Right ventricle myocardium inferior (tissue), 1 donor: ENCODE measurements at places on chromosomes 13 and 19. TPM values are rescaled to one million over a fixed set of nuclear protein-coding genes. Genes with fewer than 3 reads are reported as not detected.

GRK1 gene
- 0.11 TPM for total RNA-seq

MBD3L2 gene
- total RNA-seq = not detected

MIPEP gene
- 37.7 TPM for total RNA-seq

OR7C1 gene
- total RNA-seq = not detected

FAM124A gene
- total RNA-seq = 12.1 TPM

ZNF560 gene
- not detected for total RNA-seq

UPK1A gene
- not detected for total RNA-seq

SOX1 gene
- not detected for total RNA-seq

DNA sequence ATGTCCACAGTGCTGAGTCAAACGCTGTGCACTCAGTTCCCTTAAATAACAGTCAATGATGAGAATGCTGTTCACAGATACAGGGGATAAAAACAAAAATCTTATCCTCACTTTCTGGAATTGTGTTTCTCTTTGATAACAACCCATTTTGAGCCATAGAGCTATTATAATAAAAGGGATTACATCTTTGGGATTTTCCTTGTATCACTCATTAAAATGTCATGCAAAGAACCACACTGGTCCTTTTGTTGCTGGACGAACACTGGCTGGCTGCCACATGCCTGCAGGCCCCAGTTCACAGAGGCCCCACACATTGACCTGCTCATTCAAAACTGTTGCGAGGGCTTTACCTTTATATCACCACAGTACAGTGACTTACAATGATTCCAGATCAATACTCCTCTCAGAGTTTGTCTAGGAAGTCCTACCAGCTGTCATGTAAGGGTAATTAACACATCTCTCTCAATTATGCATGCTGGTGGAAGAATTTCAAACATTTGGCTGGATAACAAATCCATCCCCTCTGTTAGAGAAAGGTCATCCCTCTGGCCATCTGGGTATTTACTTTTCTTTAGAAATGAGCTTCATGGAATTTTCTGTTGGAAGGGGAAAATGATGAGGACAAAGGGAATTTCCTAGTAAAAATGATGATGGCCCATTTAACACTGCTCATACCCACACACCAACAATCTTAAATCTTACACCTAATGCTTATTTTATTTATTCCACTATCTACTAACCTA lies 85.9 kb downstream of the MBNL2 start:
- no peak for DNase-seq

DNA sequence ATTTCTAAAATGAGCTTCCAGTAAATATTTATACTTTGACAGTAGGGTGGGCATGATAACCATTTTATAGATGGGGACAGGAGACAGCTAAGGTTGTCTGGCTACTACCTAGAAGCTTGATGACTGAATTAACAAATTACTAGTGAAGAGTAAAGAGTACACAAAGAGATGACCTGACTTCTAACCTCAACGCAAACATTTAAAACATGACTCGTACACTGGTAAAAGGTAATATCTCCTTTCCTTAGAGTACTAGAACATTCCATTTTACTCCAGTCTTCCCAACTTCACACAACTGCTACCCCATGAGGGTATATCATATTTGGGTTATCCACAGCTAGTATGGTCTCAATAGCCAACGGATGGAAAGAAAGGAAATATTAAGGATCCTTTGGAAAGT lies 258.9 kb downstream of the FOXO1 start:
- DNase-seq = no peak

DNA sequence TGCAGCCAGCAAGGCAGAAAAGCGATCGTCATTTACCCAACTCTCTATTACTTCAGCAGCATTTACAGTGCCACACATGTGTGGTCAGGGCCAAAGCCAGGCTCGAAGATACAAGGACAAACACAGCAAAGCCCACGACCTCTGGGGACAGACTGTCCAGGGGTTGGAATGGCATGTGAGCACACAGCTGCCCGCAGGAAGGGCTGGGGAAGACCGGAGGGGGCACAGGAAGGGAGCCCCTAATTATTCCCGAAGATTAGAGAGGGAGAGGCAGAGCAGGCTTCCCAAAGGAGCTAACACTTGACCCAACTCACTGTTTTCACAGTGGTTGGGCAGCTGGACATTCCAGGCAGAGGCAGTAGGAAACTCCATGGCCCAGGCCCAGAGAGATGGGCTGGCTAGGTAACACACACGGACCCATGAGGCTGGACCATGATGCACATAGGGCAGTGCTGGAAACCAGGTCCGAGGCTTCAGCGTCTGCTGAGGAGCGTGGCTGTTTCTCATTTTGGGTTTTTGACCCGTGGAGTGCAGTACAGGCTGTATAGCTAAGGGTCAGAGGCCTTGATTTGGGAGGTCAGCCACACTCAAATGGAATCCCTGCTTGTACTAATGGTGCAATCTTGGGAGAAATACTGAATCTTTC lies 179.8 kb downstream of the FOXO1 start:
- DNase-seq = peak; percentile 48

DNA sequence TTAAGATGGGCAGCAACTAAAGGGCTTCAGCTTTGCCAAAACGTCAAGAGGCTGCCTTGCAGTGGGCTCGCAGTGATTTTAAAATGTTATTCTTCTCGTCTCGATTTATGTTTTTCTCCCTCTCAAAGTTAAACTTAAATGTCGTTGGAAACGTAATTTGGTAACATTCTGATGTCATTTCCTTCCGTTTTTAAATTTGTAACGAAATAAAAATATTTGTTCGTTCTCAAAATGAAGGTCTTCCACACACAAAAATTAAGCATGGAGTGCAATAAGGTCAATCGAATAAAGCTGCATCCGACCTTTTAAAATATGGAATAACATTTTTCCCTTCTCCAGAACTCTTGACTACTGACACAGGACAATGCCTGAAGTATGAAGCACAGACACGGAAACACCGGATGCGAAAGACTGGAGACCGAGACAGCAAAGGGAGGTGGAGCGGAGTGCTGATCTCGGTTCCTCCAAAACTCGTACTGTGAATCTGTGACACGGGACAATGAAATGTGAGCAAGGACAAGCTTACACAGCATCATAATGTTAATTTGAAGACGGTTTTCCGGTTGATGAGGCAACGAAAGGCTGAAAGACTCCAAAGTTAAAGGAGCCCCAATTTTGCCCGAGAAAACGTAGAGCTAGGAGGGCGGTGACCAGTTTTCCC lies 850 bp downstream of the MTMR6 start:
- DNase-seq = no peak

GRCh38 chr19:46482631-46483030 lies 11.3 kb upstream of the PNMA8A start:
- no peak for DNase-seq

DNA sequence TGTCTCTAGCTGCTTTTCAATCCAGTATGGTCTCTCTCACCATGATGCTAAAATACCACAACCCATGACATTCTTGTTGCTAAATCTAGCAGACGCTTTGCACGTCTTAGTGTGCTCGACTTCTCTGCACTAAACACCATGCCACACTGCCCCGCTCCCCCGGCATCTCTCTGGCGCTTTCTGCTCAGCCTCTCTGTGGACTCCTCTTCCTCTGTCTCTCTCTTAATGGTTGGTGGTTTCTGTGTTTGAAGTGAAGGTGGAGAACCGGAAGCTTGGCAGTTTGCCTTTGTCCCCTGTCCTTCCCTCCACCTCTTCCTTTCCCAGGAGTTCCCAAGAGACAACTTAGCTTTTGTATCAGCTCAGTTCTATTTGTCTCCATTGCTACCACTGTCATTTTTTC lies 8.8 kb downstream of the ERCC5 start:
- no peak for DNase-seq

DNA sequence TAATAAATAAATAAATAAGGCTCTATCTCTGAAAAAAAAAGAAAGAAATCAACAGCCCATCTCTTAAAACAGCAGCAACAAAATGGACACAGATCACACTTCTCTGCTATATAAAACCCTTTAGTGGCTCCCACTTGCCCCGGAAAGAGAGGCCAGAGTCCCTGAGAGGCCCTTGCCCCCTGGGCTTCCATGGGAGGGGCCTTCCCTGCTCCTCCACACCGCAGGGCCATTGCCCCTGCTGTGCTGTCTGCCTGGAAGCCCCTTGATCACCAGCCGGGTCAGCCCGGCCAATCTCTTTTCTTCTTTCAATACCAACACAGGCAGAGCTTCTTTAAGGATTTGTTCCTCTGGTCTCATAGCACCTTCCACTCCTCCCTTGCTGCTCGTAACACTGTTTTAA lies 171.1 kb downstream of the URI1 start:
- DNase-seq = no peak

DNA sequence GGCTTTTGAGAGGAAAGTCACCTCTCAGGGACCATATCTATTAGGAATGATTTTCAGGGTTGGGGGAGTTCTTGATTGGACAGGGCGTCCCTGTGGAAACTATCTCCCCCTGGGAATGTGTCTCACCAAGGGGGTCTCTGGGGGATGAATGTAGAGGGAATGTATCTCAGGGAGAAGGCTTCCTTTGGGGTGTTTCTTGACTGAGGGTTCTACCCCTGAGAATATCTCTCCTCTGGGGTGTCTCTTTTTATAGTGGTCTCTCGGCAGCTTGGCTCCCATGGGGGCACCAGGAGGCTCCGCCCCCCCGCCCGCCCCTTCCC lies 1.0 kb downstream of the RTBDN start:
- DNase-seq = no peak

- DNase-seq = no peak
These were observed 3.1 kb downstream of the TMEM86B start for GRCh38 chr19:55225415-55225958.

GRCh38 chr19:1624458-1624857 lies 19.2 kb upstream of the UQCR11 start:
- DNase-seq = peak; percentile 22

DNA sequence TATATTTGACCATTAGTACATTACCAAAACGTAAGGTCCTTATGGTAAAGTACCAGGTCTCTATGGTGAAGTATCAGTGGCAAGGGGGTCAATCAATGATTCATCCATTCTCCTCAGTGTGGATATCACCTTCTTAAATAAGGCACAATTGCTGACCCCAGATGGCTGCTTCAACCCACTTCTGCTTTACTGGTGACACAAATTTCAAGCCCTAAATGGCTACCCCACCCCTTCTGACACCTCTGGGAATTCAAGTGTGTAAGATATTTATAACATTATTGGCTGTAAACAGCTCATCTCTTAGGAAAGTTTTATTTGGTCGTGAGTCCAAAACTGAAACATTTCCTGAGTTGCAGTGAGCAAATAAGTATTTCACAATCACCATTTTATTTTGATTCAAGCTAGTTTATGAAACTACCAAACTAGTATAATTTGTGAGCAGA lies 7.9 kb upstream of the WBP4 start:
- no peak for DNase-seq

- DNase-seq = no peak
These were observed at the start of gene CRB3 for GRCh38 chr19:6464070-6464873. CRB3 (plus strand) TSS chr19:6464271; CDS start chr19:6464702, 431 bp downstream.

- DNase-seq = no peak
These were observed 77.0 kb downstream of the LRRC63 start for GRCh38 chr13:46288570-46289259.

DNA sequence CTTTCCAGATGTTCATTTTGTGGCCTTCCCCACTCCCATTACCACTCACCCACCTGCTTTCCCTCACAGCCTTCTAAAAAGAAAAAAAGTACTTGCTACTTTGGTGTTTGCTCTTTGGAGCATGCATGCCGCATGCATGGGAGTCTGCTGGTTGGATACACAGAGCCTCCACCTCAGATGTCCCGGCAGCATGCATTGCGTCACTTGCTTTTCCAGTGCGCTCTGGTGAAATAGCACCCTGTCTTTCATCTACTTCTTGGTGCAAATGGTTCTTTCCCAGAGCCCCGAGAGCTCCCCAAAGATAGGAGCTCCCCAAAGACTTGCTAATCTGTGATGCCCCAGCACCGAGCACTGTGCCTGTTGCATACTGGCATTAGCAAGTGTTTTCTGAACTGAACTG lies 333.2 kb upstream of the ZNF507 start:
- DNase-seq = no peak

GRCh38 chr13:85698256-85698655 lies 101.0 kb downstream of the SLITRK6 start:
- no peak for DNase-seq

DNA sequence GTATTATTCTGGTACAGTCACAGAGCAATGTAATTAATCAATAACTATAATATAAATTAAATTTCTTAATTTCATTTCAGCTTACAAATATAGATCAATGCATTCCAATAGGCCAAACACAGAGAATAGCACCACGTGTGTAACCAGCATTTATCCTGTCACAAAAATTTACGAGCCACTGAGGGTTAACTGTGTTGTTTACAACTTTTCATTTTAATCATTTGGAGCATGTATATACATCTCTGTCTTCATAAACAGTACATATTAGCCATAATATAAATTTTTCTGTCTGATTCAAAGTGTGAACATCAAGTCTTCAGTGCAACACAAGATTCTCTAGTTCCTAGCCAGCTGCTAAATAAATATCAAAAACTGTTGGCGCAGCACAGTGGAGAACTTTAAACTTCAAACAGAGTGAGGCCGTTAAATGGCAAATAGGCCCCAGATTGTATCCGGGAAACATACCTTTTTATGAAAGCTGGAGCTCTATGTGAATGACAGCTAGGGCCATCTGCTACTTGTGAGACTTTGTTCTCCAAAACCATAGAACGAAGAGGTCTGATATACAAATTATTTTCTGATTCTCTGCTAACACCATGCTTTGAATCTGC lies 105.1 kb downstream of the TBC1D4 start:
- no peak for DNase-seq

GRCh38 chr13:106468207-106468606 lies 67.3 kb downstream of the EFNB2 start:
- no peak for DNase-seq

DNA sequence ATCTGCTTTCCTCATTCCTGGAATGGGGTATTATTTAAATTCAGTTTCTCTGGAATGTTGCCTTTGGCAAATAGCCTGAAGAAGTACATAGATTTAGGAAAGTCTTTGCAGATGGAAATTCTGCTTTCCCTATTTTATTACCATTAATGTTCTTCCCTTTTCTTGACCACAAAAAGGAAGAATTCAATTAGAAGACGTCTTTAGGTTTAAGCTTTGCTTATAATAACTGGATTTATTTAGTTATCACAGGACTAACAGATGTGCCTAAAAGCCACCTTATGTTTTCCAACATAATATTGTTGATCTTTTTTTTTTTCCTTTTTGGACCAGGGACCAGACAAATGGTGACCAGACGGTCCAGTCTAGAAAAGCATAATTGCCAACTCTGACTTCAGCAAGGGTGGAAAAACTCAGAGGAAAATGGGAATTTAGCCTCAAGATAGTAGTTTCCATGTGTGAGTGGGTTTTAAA lies 210.1 kb upstream of the SPRY2 start:
- DNase-seq = no peak

- DNase-seq = no peak
These were observed 5.0 kb downstream of the VSTM2B start for GRCh38 chr19:29530540-29531457.
